ENCODE measurements at places on chromosomes 5 and 9.

DNA sequence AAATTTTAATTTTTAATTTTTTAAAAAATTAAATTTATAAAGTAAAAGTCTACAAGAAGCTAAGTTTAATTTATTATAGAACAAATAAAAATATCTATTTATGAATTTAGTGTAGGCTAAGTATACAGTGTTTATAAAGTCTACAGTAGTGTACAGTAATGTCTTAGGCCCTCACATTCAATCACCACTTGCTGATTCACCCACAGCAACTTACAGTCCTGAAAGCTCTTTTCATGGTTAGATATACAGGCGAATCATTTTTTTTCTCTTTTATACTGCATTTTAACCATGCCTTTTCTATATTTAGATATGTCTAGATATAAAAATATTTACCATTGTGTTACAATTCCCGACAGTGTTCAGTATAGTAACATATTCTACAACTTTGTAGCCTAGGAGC lies 55.9 kb downstream of the PCSK1 start:
- no peak for DNase-seq

- no peak for DNase-seq
Observed at GRCh38 chr5:168822745-168823281, 243.6 kb upstream of the PANK3 start.

DNA sequence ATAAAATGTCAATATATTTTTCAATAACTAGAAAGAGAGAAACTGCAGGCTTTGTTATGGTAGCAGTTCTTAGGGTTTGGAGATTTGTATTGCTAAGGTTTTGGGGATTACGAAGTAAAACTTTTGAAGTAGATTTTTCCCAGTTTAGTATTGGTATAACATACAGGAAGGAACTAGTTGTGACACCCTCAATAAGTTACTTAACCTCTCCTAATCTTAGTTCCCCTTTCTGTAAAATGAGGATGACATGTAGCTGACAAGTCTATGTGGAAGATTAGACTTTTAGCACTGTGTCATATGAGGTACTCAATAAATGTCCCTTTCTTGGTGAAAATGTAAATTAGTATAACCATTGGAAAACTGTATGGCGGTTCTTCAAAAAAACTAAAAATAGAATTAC lies 73.4 kb upstream of the ATG10 start:
- no peak for DNase-seq

DNA sequence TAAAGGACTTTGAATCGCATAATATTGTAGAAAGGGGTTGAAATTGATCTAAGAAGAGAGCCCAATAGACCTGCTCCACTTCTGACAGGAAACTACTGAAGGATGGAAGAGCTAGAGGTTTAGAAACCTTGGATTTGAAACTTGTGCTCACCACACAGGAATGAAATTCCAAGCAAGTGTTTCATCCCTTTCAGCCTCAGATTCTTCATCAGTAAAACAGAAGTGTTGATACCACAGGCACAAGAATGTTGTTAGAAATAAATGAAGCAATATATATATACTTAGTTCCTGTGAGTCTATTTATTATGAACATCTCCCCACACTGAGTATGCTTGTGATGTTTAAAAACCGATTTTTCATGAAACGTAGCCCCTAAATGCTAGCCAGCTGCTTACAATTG lies 43.8 kb downstream of the PRRC1 start:
- DNase-seq = no peak

- DNase-seq = no peak
Observed at GRCh38 chr5:112555691-112556090, 136.6 kb upstream of the EPB41L4A start.

GRCh38 chr5:68433923-68434879 lies 218.6 kb downstream of the PIK3R1 start:
- peak; percentile 94 for DNase-seq

- no peak for DNase-seq
Observed at GRCh38 chr5:176908675-176909368, 9.7 kb upstream of the HK3 start.

DNA sequence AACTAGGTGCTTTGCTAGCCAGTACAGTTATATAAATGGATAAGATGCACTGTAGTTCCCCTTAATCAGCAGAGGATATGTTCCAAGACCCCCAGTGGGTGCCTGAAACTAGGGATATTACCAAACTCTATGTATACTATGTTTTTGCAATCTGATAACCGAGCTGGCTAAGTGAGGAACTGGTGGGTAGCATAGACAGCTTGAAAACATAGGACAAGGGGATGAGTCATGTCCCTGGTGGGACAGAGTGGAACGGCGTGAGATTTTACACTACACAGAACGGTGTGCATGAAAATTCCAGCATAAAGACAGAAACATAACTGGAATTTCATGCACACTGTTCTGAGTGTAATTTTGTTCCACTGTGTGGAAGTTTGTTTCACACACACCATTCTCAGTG lies 86.9 kb downstream of the BASP1 start:
- DNase-seq = no peak

GRCh38 chr9:17134396-17135294 lies at the start of gene CNTLN:
Gene CNTLN (plus strand): TSS chr9:17135040. CDS start chr9:17135066, 26 bp downstream.
- peak; percentile 62 for DNase-seq

Data from stimulated activated CD4-positive, alpha-beta T cell treated with anti-CD3 and anti-CD28 coated beads, Interleukin-4, amount 100 ng/mL, for 1 hour (primary cell).